Caco-2 (cell line): ENCODE measurements at places on chromosomes 13 and 19. TPM values are rescaled to one million over a fixed set of nuclear protein-coding genes. Genes with fewer than 3 reads are reported as not detected.

Gene ADAMTSL5
- 23.9 and 26.2 TPM in 2 replicates for total RNA-seq

Gene PLIN5
- 0.73 and 0.84 TPM in 2 replicates for total RNA-seq

Gene ZNF66
- 10.1 and 10.9 TPM in 2 replicates for total RNA-seq

Gene IZUMO4
- total RNA-seq: 1.1 and 1.6 TPM in 2 replicates

GRCh38 chr13:40446365-40446764 lies 220.1 kb downstream of the FOXO1 start:
- DNase-seq: no peak

DNA sequence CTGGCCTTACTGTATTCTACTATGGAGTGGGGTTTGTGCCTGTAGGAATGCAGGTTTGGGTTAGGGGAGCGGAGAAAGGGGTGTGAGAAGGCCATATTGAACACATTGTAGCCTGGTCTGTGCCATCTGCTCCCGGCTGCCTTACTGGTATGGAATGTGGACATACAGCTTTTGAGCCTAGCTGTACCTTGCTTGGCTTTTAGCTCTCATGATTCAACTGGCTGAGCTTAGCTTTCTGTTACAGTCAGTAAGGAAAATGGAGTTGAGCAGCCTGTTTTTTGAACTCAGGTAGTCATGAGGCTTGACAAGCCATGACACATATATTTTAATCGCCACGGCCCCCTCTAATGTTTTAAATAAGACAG lies 41.6 kb downstream of the ARHGAP35 start:
- DNase-seq: peak; percentile 61

DNA sequence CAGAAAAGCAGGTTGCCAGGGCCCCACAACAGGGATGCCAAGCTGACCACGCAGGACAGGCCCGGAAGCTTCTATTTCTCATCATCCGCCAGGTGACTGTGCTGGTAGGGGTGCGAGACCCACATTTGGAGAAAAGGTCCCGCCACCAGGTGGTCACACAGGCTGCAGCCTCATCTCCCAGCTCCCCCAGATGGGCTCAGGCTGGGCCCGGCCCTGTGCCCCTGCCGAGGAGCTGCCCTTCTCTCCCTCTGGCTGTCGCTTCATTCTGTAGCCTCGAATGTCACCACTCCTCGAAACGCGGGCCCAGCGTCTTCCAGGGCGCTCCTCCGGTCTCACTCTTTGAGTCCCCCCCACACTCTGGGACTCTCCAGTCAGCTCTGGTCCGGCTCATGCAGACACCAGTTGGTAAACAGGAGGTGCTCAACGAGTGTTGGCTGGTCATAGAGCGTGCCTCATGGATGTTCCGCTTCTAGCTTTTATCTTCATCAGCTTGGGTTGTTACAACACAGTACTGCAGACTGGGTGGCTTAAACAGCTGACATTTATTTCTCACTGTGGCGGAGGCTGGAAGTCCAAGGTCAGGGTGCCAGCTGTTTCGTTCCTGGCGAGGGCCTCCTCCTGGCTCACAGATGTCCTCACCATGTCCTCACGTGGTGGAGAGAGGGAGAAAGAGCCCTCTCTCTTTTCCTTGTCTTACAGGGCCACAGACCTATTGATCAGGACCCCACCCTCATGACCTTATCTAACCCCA lies 87.1 kb downstream of the TEX29 start:
- DNase-seq: no peak

GRCh38 chr13:52387721-52388120 lies 18.3 kb downstream of the THSD1 start:
- DNase-seq: no peak

DNA sequence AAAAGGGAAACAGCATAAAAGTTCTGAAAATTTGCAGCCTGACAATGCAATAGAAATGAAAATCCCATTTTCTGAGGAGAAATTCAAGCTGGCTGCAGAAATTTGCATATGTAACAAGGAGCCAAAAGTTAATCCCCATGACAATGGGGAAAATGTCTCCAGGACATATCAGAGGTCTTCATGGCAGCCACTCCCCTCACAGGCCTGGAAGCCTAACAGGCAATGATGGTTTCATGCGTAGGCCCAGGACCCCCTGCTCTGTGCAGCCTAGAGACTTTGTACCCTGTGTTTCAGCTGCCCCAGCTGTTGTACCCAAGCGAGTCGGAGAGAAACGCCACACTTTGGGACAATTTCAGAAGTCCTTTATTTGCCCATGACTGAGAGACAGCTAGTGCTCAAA lies 701.3 kb upstream of the KLHL1 start:
- no peak for DNase-seq

- no peak for DNase-seq
Observed at GRCh38 chr13:75521956-75522355, 15.7 kb downstream of the COMMD6 start.

DNA sequence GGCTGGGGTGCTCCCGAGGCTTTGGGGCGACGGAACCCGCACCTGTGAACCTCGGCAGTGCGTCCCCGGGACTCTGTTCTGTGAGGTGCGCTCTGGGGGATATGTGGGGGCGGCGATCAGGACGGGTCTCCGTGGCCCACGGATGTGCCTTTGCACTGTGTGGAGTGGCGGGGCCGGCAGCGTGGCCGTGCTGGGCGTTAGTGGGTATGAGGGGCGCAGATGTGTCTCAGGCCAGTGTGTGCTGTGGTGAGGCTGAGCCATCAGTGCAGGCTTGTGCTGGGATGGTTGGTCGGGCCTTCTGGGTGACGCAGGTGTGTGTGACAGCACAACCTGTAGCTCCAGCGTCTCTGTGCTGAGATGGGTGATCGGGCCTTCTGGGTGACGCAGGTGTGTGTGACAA lies 16.9 kb downstream of the ZNF331 start:
- no peak for DNase-seq

- no peak for DNase-seq
Observed at GRCh38 chr13:51405176-51405575, 47.7 kb downstream of the INTS6 start.

DNA sequence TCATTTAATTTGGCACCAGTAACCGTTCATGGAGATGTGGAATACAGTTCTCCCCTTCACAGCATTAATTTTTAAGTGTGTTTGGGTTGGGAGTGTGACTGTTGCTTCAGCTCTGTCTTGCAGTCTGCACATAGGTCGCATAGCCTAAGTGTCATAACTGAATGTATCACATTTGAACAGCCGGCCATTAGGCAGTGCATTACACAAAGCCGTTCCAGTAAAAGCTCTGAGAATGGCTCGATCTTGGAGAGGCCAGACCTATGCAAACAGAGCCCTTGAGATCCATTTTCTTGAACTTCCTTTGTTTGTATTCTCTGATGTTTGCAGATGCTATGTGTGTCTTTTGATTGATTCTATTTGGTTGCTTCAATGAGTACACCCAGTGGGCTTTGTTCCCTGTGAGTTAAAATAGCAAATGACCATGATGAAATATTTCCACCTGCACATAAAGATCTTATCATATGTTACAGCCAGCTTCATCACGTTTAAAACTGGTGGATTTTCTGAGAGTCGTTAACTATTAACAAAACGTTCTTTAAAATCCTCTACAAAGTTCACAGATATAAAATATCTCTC lies 1104.9 kb upstream of the SLC10A2 start:
- DNase-seq: peak; percentile 9

DNA sequence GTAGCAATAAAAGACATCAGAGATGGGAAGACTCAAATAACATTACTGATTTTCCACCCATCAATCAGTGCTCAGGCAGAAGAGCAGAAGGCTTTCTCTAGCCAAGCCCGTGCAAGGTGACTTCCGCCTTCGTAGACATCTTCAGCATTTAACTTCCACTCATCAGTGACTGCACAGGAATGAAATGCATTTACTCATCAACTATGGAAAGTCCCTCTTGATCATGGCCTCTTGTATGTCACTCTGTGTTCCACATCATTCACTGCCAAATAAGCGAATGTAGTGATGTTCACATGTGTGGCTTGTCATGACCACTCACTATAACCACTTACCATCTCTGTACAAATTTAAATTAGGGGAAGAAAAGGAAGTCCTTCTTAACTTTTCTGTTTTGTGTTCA lies 49.4 kb downstream of the SACS start:
- DNase-seq: no peak

DNA sequence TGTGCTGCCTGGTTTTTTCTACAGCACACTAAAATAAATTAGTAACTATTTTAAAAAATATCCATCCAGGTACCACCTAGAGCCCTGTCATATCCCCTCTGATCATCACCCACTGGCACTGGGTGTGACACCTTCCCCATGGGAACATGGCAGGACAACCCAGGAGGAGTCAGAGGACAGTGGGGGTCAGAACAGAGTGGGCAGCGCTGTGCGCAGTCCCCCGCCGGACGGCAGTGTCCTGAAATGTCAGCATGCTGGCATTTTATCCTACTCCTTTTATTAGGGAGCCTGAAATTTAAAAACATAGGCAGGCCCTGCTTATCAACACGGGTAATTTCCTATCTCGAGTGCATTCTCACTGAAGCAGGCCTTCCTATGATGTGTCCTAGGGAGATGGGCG lies 42.1 kb upstream of the GAS6 start:
- DNase-seq: no peak

GRCh38 chr13:106145997-106146864 lies 389.2 kb downstream of the EFNB2 start:
- DNase-seq: no peak
